ENCODE measurements at places on chromosomes 7 and 10.

DNA sequence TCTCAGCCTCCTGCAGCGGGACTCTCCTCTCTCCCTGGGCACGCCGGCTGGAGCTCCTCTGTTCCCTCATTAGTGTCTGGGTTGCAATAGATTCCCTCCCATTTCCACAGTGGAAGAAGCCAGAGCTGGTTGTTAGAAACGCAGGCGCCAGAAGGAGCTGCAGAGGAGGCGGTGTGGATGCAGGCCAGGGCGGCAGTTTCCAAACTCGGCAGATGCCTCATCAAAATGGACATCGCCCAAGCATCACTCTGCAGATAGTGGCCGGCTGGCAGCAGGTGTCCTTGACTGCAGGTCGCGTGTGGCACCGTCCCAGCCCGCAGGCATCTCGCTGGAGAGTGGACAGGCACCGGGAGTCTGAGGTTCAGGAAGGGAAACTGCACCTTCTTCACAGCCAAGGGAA lies 201.8 kb downstream of the TCERG1L start:
- no peak for DNase-seq

- DNase-seq = no peak
These were observed 12.3 kb upstream of the IKZF1 start for GRCh38 chr7:50292165-50292757.

GRCh38 chr10:12730809-12731519 lies 270.5 kb downstream of the CCDC3 start:
- DNase-seq = no peak

- DNase-seq = no peak
These were observed 11.2 kb downstream of the SKIDA1 start for GRCh38 chr10:21514129-21514817.

DNA sequence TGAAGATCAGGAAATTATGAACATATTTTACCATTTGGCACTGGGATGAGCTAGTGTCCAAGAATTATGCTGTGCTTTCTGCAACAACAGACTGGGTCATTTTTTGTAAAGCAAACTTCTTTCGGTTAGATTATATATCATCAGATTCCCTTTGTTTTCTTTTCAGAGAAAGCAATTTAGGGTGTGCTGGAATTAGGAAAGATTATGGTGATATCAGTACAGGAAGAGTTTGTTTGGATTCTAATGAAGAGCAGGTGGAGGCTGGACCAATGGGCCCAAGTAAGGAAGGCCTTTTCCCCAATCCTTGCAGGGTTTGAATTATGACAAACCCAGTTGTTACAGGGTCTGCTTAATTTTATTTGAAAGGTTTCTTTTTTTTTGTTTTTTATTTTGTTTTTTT lies 1092.8 kb downstream of the KCNMA1 start:
- DNase-seq = no peak

DNA sequence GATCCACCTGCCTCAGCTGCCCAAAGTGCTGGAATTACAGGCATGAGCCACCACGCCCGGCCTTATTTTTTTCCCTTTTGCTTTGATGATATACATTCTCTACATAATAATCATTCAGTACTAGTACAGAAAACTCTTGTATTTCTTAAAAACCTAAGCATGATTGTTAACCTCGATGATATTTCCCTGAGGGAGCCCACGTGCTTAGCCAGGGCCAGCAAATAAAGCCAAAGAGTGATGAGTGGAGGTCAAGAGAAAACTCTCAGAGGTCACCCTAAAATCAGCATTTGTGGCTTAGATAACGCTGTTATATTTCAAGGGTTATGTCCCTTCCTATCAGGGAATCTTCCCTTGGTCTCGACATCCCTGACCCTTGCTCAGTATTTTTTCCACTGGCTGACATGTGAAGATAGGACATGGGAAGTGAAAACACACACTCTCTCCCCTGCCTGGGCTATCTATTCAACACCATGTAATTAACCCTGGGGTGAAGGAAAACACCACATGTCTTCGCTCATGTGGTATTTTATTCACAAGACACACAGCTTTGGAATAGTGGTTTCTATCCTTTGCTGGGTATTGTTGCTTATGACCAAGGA lies 12.6 kb downstream of the FAM200A start:
- no peak for DNase-seq

DNA sequence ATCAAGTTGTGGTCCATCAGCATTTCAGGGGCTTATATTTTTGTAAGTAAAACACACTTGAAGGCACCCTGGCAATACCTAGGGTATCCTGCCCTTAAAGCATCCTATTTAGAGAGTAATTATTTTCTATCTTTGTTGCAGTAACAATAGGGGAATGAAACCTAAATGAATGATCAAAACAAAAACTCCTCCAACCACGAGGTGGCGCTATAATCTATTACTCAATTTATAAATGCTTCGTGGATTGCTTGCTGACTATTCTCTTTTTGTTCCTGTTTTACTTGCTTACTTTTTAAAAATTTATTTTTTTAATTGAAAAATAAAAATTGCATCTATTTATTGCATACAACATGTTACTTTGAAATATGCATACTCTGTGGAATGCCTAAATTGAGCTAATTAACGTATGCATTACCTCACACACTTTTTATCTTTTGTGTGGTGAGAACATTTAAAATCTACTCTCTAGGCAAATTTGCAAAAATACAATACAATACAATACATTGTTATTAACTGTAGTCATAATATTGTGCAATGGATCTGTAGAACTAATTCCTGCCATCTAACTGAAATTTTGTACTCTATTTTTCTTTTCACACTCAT lies 147.7 kb upstream of the BMPER start:
- DNase-seq = no peak

GRCh38 chr10:113626809-113627355 lies 37.0 kb downstream of the NRAP start:
- DNase-seq = no peak

DNA sequence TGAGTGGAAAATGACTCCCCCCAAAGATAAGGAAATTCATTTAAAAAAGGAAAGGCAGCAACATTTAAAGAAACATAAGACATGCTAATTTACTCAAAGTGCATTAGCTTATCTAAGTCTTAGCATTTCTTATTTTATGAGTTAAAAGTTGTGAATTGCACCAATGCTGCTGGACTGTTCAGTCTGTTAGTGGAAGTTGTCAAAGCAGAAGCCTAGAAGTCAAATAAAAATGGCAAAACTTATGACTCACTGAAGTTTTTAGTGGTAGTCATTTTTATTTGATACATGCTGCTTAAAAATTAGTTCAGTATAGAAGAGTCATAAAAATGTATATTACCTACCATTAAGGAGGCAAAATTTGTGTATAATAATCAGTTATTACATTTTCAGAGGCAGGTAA lies 90.8 kb upstream of the FGL2 start:
- DNase-seq = no peak

GRCh38 chr10:126201603-126202002 lies 186.7 kb downstream of the ADAM12 start:
- DNase-seq = no peak

GRCh38 chr7:134155871-134156270 lies 28.7 kb downstream of the LRGUK start:
- no peak for DNase-seq

GRCh38 chr7:158050978-158051651 lies 536.5 kb downstream of the PTPRN2 start:
- DNase-seq = no peak

GRCh38 chr10:61929555-61929954 lies 28.1 kb downstream of the ARID5B start:
- no peak for DNase-seq

- DNase-seq = no peak
These were observed 172.6 kb upstream of the CACNA2D1 start for GRCh38 chr7:82616059-82616728.

GRCh38 chr10:75001715-75002350 lies 109.6 kb upstream of the SAMD8 start:
- DNase-seq = no peak

GRCh38 chr10:11605807-11606408 lies 5.5 kb downstream of the USP6NL start:
- DNase-seq = no peak

DNA sequence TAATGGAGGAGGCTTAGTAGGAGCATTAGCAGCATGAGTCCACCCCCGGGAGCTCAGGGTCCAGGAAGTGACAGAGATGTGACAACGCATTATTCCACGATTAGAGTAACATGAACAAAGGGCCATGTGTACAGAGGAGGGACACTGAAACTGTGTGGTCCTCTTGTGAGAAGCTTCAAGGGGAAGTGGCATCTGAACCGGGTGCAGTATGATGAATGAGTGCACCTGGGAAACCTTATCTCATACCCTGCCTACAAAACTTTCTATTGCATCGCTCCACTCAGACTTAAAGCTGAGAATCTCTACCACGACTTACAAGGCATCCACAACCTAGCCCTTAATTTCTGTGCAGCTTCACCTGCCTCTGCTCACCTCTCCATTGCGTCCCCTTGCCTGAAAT lies 115.3 kb upstream of the AMPH start:
- no peak for DNase-seq

DNA sequence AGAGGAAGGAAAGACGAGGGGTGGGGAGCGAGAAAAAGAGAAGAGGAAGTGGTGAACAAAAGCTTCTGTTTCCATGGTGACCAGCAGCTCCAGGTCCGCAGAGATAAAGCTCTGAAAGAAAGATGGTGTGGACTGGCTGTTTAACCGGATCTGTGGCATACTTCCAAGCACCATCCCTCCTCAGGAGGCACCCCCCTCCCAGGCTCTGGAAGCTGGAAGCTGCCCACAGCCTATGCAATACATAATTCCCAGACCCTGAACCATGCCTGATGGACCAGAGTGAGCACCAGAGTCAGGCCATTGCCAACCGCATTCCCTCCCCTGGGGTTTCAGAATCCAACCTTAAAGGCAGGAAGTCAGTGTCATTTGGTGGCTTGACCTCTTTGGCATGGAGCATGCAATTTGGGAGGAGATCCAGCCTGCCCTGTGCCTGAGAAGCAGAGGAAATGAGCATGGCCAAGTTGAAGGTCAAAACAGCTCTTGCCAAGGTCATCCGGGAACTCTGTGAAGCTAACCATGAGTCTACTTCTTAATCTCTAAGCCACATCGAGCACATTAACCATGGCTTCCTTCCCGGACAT lies 22.2 kb upstream of the CPXM2 start:
- no peak for DNase-seq

DNA sequence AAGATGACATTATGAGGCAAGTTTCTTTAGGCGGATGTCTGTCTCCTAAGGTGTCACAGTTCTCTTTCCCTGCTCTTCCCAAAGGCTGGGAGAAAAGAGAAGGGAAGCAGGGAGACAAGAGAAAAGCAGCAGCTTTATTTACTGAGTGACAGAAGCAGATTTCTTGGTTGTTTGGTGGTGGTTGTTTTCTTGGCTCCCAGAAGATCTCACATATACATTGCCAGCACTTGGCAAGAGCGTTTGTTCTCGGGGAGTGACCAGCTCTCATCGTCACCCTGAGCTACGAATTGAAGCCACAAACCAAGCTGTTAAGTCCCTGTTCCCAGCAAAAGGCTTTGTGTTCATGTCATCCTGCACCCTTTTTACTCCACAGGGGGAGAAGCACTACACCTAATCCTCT lies 11.4 kb downstream of the CDHR3 start:
- no peak for DNase-seq

- no peak for DNase-seq
These were observed 400.3 kb downstream of the RPS24 start for GRCh38 chr10:78433766-78434535.

DNA sequence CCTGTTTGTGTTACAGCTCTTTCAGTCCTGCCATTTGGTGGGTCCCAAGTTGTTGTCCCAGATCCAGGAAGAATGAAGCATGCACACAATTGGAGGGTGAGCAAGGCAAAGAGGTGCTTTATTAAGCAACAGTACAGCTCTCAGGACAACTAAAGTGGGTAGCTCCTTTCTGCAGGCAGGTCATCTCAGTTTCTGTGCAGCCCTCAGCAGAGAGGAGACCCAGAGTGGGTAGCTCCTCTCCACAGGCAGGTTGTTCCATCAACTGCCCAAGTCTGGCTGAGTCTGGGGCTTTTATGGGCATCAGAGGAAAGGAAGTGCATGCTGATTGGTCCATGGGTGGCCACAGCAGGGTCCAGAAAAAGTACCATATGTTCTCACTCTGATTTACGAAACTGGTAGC lies 624.5 kb downstream of the LRMDA start:
- no peak for DNase-seq

GRCh38 chr7:85699482-85699881 lies 512.6 kb upstream of the SEMA3D start:
- no peak for DNase-seq

DNA sequence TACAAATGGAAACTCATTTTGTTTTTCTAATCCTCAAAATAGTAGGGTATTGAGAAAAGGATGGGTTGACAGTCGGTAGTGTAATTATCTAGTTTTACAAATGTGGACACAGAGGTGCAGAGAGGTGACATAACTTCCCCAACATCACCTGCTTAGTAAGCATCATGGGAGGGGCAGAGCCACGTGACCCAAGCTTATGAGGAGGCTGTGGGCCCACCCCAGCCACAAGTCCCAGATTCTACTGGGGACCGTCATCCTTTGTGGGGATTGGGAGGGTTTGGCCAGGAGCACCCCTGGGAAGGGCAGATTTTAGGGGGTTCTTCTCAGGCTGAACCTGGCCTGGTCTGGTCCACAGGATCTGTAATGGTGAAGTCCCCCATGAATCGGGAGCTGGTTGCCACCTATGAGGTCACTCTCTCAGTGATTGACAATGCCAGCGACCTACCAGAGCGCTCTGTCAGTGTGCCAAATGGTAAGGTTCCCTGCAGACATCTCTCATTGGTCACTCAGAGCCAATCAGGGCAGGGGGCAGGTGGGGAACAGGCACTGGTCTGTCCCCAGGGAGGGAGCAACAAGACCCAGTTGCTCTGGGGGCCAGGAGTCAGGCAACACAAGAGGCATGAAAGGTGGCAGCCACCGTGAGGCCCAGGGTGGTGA lies 23.6 kb upstream of the VSIR start:
- no peak for DNase-seq

DNA sequence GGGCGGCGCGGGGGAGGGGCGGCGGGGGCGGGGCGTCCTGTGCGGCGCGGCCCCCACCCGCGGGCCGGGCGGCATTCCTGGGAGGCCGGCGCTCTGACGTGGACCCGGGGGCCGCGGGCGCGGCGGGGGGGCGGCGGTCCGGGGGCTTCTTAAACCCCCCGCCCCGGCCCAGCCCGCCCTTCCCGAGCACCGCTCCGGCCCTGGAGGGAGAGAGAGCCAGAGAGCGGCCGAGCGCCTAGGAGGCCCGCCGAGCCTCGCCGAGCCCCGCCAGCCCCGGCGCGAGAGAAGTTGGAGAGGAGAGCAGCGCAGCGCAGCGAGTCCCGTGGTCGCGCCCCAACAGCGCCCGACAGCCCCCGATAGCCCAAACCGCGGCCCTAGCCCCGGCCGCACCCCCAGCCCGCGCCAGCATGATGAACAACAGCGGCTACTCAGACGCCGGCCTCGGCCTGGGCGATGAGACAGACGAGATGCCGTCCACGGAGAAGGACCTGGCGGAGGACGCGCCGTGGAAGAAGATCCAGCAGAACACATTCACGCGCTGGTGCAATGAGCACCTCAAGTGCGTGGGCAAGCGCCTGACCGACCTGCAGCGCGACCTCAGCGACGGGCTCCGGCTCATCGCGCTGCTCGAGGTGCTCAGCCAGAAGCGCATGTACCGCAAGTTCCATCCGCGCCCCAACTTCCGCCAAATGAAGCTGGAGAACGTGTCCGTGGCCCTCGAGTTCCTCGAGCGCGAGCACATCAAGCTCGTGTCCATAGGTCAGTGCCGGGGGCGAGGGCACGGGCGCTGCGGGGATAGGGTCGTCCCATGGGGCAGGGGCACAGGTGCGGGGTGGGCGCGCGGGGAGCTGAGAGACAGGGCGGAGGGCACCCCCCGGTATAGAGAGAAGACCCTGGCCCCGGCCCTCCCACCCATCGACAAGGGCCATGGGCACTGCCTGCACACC lies at the start of gene FLNC:
TSS of gene FLNC (plus strand) at position 176 of the 947 bp plus-strand sequence. CDS start at position 408, 232 bp downstream.
- DNase-seq = no peak
